ENCODE measurements at places on chromosomes 1 and 21. TPM values are rescaled to one million over a fixed set of nuclear protein-coding genes. Genes with fewer than 3 reads are reported as not detected.

OR2L13 gene
- not detected for total RNA-seq

DIRAS3 gene
- total RNA-seq, result 1.4 TPM

INAVA gene
- 0.27 TPM for total RNA-seq

MYCL gene
- 1.7 TPM for total RNA-seq

DNA sequence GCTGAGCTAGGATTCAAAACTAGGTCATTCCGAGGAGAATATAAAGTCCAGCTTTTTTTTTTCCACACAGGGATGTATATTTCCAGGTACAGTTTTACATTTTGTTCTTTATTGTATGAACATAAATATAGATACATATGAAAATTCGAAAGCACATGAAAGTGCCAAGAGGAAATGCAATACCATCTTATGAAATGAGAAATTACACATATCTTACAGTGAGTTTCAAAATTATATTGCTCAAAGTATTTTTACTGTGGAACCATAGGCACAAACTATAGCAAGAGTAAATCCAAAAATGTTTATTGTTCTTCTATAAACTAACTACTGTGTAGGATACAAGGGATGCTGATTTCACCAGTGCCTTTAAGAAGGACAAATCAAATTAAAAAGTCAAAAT is 39.0 kb downstream of the PTPRC start:
- H3K36me3 ChIP-seq, result no peaks in the 10 kb centered on the region
- H3K27me3 ChIP-seq, result no peaks in the 10 kb centered on the region
- no peak overlapping the region for H3K27ac ChIP-seq
- no peak overlapping the region for H3K4me3 ChIP-seq

DNA sequence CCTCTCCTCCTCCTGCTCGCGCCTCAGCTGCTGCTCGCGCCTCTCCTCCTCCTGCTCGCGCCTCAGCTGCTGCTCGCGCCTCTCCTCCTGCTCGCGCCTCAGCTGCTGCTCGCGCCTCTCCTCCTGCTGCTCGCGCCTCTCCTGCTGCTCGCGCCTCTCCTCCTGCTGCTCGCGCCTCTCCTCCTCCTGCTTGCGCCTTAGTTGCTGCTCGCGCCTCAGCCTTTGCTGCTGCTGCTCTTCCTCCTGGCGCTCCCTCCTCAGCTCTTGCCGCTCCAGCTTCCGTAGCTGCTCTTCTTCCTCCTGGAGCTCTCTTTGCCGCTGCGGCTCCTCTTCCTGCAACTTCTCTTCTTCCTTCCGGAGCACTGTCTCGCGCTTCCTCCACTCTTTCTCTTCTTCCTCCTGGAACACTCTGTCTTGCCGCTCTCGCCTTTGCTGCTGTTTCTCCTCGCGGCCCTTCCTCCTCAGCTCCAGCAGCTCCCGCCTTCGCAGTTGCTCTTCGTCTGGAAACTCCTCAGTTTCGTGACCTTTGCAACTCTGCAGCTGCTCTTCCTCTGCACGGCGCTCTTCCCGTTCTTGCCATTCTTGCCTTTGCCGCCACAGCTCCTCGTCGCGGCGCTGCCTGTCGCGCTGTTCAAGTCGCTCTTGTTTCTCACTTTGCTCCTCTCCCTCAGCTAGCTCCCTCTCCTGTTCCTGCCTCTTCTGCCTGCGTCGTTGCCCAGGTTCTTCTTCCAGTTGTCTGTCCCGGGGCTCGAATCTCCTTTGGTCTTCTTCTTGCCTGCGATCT is 3.0 kb downstream of the TCHH start:
- no peaks in the 10 kb centered on the region for H3K4me1 ChIP-seq
- no peak for DNase-seq
- H3K36me3 ChIP-seq, result no peaks in the 10 kb centered on the region
- H3K27me3 ChIP-seq, result peaks cover 43% of the 10 kb centered on the region
- H3K4me3 ChIP-seq, result peak overlapping the region; percentile 41
- H3K27ac ChIP-seq, result no peak overlapping the region

DNA sequence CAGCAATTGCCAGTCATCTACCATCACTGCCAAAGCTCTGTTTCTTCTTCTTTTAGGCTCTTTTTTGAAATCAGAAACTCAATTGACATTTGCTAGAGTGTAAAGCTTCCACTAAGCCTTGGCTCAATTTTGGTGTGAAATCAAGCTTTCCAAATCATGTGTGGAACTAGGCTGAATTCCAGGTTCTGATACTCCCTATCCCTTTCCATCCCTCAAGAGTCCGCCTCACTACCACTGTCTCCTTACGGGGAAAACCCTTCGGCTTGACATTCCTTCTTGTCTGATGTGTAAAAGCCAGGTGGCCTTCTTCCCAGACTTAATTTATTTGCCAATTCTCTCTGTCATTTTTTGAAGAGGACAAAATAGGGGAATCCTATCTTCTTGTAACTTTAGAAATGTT is 47.2 kb upstream of the PRMT6 start:
- H3K4me1 ChIP-seq, result no peaks in the 10 kb centered on the region
- no peaks in the 10 kb centered on the region for H3K27me3 ChIP-seq
- DNase-seq, result no peak
- no peaks in the 10 kb centered on the region for H3K36me3 ChIP-seq
- no peak overlapping the region for H3K27ac ChIP-seq
- no peak overlapping the region for H3K4me3 ChIP-seq

DNA sequence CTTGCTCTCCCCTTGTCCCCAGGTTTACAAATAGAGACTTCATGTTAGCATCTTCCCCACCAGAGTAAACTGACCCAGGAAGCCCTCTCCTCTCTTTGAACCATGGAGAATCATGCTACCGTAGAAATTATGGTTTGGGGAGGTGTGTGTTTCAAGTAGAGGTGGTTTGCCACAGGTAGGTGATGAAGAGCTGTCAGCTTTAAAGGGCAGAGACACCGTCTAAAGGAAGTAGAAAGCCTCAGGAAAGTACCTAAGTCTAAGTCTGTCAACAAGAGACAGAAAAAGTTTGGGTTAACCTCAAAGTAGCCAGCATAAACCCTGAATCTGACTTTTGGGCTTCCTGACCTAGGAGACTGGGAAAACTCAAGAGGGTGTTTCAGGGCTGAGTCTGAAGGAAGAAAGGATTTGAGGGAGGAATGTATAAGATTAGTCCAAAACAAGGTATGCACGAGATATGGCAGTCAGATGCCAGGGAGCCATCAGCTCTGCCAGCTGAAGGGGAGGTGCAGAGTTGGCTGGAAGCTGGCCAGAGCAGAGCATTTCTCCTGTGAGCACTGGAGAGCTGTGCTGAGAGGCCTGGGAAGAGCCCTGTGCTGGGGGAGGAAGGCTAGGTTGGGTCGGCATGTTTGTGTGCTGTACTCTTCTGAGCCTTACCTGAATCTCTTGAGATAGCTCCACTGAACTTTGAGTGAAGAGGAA is 14.3 kb downstream of the ADAMTSL4 start:
- no peak overlapping the region for H3K4me3 ChIP-seq
- DNase-seq, result peak; percentile 81
- no peaks in the 10 kb centered on the region for H3K36me3 ChIP-seq
- peaks cover 92% of the 10 kb centered on the region for H3K4me1 ChIP-seq

- DNase-seq, result no peak
- no peaks in the 10 kb centered on the region for H3K36me3 ChIP-seq
- H3K27me3 ChIP-seq, result no peaks in the 10 kb centered on the region
- no peak overlapping the region for H3K27ac ChIP-seq
- H3K4me1 ChIP-seq, result no peaks in the 10 kb centered on the region
- H3K4me3 ChIP-seq, result no peak overlapping the region
Observed at GRCh38 chr1:50156241-50157010, 47.7 kb downstream of the ELAVL4 start.

DNA sequence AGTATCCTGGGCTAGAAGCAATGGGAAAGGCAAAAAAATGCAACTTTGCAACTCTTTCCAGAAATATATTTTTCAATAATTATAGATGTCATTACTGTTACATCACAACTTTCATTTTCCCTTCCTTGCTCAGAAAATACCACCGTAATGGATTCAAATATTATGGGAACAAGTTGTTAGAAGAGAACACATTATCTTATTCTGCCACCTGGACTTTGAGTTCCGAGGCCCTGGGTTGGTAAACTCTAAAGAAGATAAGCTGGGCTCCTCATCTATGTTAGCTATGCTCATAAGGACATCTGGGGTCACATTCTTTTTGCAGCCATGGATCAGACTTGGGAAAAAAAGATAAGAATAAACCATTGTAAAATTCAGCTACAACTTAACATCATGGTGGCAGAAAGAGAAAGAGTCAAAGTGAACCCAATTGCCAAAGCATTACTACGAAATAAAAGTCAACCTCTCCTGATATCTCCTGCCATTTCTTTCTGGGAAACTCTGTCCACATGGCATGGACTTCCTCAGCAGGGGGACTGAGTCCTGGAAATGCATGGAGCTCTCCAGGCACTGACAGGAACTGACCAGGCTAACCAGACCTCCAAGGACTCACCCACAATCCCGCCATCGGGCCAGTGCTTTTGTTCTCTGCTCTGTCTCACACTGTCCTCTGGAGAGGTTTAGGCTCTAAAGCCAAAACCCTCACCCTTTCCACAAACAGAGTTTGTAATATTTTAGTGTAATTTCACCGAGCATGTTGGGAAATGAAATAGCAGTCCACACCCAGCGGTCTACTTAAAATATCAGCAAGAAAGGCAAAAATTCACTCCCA is 499.1 kb upstream of the RUNX1 start:
- H3K4me1 ChIP-seq, result no peaks in the 10 kb centered on the region
- H3K4me3 ChIP-seq, result no peak overlapping the region
- no peak overlapping the region for H3K27ac ChIP-seq
- no peak for DNase-seq
- H3K36me3 ChIP-seq, result no peaks in the 10 kb centered on the region

DNA sequence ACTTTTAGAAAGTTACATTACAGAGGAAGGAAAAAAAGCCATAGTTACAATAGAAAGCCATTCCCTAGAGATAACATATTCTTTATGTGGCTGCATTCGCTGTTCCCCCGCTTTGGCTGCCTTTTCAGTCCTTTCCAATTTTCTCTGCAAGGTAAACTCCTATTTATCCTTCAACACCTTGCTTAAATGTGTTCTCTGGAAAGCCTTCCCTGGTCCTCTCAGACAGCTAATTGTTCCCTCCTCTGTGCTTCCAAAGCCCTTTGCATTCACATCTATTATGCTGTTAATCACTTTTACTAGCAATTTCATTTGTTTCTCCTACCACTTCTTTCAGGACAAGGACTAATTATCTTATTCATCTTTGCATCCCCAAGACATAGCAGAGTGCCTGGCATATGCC is 1.6 kb downstream of the PHC2 start:
- no peak overlapping the region for H3K4me3 ChIP-seq
- H3K27me3 ChIP-seq, result no peaks in the 10 kb centered on the region
- no peaks in the 10 kb centered on the region for H3K36me3 ChIP-seq
- DNase-seq, result no peak

- no peaks in the 10 kb centered on the region for H3K4me1 ChIP-seq
- H3K27ac ChIP-seq, result no peak overlapping the region
- DNase-seq, result no peak
Observed at GRCh38 chr1:220453371-220453770, 74.6 kb upstream of the MARK1 start.

DNA sequence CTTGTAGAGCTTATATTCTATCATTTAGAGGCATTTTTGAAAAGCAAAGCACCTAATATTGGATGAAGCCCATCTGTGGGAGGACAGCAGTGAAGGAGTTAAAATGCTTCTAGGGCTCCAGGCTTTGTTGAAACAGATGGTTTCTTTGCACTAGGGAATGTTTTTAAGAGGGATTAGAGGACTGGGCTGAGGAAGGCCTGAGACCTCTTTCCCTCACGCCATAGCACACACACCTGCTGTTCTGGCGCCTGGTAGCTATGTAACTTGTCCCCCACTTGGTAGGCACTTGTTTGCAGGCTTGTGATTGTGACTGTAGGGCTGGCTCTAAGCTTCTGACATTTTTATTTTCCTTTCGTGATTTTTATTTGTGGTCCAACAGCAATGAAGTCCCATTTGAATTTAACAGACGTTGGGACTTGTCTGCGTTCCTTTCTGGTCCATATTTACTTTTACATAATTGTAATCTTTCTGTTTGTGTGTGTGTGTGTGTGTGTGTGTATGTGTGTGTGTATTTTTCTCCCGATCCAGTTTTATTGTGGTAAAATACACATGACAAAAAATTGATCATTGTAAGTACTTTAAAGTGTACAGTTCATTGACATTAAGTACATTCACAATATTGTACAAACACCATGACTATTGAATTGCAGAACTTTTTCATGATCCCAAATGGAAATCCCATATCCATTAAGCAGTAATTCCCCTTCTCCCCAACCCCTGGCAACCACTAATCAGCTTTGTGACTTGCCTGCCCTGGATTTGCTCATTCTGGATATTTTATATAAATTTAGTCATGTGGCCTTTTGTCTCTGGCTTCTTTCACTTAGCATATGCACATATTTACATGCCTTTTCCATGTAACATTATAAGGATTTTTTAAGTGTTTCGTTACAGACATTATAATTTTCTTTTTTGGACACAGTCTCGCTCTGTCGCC is 33.5 kb upstream of the MACF1 start:
- no peak for DNase-seq
- H3K27ac ChIP-seq, result peak overlapping the region; percentile 86
- peaks cover 86% of the 10 kb centered on the region for H3K4me1 ChIP-seq
- H3K4me3 ChIP-seq, result no peak overlapping the region
- no peaks in the 10 kb centered on the region for H3K27me3 ChIP-seq

GRCh38 chr1:47856996-47857395 is 140.2 kb downstream of the TRABD2B start:
- H3K4me3 ChIP-seq, result no peak overlapping the region
- DNase-seq, result no peak
- H3K27ac ChIP-seq, result no peak overlapping the region
- no peaks in the 10 kb centered on the region for H3K4me1 ChIP-seq
- no peaks in the 10 kb centered on the region for H3K27me3 ChIP-seq

All from sigmoid colon (tissue), 7 donors.